Dorsolateral prefrontal cortex (tissue), 122 donors: ENCODE measurements at places on chromosomes 6 and 20.

- DNase-seq, result no peak
Measured at GRCh38 chr6:131551902-131552301, 21.1 kb upstream of the ARG1 start.

- no peak for DNase-seq
Measured at GRCh38 chr6:168452685-168453377, 11.8 kb downstream of the SMOC2 start.

DNA sequence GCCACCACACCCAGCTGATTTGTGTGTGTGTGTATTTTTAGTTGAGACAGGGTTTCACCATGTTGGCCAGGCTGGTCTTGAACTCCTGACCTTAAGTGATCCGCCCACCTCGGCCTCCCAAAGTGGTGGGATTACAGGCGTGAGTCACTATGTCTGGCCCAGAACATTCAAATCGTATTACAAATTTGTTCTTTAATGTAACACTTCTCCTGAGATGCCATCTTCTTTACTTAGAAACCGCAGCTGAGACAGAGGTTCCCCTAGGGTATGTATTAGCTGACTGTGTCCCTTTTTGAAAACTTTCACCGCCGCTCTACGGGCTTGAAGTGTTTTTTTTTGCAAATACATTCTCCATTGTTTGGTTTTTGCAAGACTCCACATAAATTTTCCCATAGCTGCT, 62.6 kb downstream of the TOX2 start:
- no peak for DNase-seq

DNA sequence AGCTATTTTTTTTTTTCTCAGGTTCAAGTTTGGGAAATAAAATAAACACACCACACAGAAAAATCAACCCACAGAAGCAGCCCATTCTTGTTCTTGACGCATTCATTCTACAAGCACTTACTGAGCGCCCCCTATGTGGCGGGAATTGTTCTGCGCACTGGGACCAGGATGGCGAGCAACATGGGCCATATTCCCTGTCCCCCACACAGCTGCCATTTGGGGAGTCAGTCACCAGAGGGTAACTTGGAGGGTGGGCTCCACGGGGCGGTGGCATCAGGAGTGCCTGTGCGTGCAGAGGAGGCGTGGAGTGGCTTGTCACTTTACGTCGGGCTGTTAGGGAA, 185.0 kb upstream of the PDE10A start:
- no peak for DNase-seq

DNA sequence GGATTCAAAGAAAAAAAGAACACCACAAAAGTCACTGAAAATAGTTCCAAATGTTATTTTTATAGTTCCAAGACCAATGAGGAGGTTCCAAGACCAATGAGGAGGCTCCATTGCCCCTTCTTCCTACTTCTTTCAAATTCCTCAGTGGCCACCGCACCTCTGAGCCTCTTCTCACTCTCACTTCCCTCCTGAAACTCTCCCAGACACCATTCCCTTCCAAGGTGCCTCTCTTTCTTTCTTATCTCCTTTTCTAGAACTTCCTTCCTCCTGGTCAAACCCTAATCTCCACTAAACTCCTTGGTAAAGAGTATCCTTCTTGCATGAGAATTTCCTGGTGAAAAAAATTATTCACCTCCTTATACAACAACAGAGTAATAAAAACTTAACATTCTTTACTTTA, 20.4 kb upstream of the MCUR1 start:
- no peak for DNase-seq

- no peak for DNase-seq
Measured at GRCh38 chr6:35214869-35215664, 1.3 kb downstream of the SCUBE3 start.

DNA sequence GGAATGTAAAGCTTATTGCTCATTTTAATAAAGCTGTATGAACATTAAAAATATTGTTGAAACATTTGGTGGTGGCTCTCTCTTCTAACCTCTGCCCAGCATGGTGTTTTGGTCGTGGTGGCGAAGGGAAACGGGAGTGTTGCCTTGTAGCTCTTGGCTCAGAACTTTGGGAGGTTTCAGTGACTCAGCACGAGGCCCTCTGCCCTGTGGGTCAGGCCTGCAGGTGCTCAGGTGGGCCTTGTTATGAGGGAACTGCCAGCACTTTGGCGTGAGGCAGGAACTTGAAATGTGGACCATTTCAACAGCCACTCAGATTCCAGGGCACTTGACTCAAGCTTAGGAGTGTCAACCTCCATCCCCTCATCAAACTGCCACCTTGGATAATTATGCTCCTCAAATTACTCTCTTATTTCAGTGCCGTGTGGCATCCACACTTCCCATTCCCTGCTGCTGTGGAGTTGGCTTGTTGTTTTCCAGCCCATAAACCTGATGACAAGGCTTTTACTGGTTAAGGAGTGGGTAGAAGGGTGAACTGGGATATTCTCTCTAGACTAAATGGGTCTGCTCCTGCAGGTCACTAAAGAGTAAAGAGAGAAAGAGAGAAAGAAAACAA, 36.3 kb downstream of the PRDM1 start:
- DNase-seq, result no peak

DNA sequence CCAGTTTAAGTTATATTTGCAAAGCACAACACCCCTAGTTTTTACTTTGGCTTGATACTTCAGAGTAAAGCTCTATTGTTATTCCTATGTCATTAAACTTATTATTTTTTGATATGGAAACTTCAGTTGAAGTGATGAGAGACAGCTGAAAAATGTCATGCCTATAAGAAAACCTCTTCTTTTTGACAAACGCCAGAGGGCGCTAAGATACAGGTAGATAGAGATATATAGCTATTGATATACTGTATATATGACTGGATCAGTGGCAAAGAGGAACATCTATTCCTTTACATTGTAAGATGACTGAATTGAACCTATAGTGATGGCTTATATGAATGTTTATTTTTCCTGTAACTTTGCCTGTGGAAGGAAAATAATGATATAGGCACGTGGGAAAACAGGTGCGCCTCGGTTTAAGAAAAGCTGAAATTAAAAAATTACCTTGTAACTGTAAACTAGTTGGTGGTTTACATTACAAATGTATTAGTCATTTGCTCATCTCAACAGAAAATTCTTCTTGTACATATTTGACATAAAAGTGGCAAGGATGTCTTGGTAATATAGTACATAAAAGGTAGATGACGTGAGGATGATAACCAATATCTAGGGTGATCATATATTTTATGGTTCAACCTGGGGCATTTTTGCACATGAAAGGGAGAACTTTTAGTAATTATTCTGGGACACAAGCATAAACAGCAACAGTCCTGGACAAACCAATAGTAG, 74.1 kb downstream of the LAMA4 start:
- no peak for DNase-seq
